Lower leg skin (tissue), 4 donors: ENCODE measurements at places on chromosomes 4 and X.
A peak's percentile ranks its signal among the peaks of the same experiment; 100 is the strongest.

GRCh38 chrX:13638826-13639225 is 14.1 kb upstream of the TCEANC start:
- no peak for DNase-seq

- DNase-seq, result no peak
These were observed 94.6 kb downstream of the AKAP4 start for GRCh38 chrX:50106051-50106675.

- no peak for DNase-seq
These were observed 468.3 kb upstream of the BOD1L1 start for GRCh38 chr4:14095831-14096230.

GRCh38 chr4:124640022-124640730 is 72.4 kb downstream of the ANKRD50 start:
- no peak for DNase-seq

GRCh38 chr4:2182994-2183393 is 58.9 kb downstream of the HAUS3 start:
- DNase-seq, result no peak

DNA sequence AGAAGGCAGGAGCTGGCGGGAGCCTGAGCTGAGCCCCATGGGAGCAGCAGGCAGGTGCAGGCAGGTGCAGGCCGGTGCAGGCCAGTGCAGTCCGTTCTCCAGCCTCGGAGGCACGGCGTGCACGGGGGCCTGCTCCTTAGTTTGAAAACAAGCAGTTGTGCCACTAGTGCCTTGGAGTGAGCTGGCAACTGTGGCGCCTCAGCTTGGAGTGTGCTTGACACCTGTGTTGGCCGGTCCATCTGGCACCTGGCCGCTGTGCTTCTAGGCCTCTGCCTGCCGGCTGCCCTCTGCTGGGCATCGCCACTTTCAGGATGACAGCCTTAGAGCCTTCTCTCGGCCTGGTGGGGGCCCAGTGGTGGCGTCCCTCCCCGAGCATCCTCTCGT is 47.9 kb downstream of the RGS12 start:
- DNase-seq, result peak; percentile 11

GRCh38 chrX:104098151-104098808 is 14.0 kb upstream of the ZCCHC18 start:
- peak; percentile 24 for DNase-seq

DNA sequence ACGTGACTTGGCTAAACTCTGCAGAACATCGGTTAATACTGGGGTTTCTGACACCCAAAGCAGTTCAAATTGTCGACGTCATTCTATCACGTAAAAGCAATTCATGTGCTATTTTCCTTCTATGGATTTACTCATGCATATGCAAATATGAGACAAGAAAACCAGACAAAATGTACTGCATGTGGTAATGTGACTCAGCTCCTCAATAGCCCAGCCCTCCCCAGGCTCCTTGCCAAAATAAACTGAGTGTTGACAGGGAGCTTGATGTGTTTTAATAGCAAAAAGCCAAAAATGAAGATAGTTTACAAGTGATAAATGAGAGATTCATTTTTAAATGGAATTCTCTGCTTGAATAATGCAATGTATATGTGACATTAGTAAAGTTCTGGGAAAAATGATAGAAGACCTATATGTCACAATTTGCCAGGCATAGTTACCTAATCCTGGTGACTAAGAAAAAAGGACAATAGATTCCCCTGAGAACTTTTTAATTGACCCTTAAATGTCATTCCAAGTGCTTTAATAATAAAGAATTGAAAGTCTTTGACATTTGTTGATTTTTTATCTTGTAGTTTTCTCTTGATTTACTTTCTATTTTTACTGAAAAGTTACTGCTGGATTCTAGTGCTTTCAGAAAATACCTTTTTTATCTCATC is 1700.6 kb upstream of the TENM3 start:
- DNase-seq, result no peak

GRCh38 chrX:18016941-18017340 is 155.8 kb upstream of the RAI2 start:
- no peak for DNase-seq

DNA sequence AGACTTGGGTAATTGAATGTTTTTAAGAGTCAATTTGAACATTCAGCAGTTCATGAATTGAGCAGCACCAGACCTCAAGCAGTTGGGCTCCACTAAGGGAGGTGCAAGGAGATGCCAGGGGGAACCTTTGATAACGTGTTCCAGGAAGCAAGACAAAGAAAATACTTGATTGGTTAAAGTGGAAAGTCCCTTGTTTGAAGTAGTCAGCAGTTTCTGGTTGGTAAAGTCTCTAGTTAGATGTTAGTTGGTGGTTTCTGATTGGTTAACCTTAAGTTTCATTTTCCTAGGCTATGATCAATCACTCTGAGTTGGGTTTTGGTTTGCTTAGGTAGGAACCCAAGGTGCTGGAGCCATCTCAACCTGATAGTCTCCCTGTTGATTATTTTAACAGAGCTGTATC is 4.0 kb downstream of the HERC6 start:
- DNase-seq, result no peak

- DNase-seq, result no peak
These were observed 23.0 kb upstream of the CCDC149 start for GRCh38 chr4:24935856-24936255.

- DNase-seq, result no peak
These were observed 7.6 kb upstream of the DUSP9 start for GRCh38 chrX:153639177-153640044.

DNA sequence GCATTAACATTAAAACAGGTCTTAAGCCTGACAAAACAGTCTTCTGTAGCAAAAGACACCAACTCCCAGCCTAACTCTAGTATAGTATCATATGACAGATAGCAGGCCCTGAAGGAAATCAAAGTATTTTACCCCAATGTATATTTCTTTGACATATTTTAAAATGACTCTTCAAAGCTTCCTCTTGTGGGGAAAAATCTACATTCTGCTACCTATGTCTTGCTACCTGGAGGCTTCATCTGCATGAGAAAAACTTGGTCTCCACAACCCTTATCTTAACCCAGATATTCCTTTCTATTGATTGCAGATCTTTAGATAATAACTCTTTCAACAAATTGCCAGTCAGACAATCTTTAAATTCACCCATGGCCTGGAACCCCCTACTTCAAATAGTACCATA is 1620.4 kb downstream of the PCDH7 start:
- DNase-seq, result no peak

DNA sequence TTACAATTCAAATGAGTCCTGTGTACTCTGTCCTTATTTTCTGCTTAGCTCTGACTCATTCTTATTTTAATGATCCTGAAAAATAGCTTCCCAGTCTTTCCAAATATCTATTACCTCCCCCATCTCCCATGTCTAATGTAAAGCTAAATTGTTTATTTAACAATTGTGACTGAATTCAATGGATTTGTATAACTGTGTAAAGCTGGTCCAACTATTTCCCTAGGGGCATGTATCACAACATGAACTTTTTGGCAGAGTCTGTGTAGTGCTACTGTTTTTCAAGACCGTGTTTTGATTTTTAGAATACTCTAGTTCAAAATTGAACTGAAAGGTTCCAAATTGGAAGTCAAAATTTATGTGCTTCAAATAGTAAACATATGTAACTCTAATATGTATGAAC is 67.8 kb downstream of the SPCS3 start:
- DNase-seq, result no peak

DNA sequence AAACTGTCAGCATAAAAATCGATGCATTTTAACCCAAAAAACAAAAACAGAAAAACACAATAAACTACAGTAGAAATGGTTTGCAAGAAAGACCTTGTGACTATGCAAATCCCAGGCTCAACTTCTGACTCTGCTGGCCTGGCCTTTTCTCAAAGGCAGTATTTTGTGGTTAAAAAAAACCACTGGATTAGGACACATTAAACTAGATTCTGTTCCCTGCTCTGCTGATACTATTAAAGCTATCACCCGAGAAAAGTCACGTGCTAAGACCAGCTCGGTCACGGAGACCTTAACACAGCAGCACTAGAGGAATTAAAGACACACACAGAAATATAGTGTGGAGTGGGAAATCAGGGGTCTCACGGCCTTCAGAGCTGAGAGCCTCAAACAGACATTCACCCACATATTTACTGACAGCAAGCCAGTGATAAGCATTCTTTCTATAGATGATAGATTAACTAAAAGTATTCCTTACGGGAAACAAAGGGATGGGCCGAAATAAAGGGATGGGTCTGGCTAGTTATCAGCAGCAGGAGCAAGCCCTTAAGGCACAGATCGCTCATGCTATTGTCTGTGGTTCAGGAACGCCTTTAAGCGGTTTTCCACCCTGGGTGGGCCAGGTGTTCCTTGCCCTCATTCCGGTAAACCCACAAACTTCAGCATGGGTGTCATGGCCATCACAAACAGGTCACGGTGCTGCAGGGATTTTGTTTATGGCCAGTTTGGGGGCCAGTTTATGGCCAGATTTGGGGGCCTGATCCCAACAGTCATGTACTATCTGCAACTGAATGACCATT is 16.1 kb downstream of the CBR4 start:
- DNase-seq, result no peak

GRCh38 chr4:172709376-172709775 is 459.2 kb upstream of the GALNT7 start:
- DNase-seq, result no peak

GRCh38 chrX:96841325-96841724 is 42.4 kb upstream of the RPA4 start:
- DNase-seq, result no peak

GRCh38 chrX:38991656-38992440 is 190.6 kb downstream of the MID1IP1 start:
- no peak for DNase-seq

DNA sequence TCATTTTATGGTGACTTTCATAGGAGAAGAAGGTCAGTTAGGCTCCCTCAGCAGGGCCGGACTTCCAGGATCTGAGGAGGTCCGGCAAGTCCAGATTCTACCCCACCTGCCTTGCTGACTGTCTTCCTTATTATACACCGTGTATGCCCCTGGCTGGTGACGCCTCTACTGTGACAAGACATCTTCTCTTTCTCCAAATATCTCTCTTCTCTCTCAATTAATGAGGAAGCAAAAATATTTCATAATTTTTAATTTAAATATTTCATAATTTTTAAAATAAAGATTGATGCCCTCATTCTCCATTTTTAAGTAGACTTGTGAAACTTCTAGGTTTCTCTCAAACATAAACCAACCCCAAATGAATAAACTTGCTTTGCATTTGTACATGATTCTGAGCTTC is 202.5 kb downstream of the NSUN7 start:
- DNase-seq, result no peak

DNA sequence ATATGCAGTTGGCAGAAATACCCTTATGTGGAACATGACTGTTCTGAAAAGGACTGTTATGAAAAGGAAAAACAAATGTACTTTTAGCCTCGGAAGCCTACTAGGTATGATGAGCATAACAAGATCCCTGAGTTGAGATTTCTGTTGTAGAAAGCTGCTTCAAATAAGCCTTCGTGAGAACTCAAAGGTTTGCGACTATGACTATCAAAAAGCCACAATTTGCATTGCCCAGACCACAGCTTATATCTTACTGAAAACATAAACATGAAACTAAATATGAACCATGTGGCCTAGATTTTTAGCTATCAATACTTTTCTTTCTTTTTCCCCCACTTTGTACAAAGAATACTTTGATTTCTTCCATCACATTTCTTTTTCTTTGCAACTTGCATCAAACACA is 398.2 kb upstream of the LCORL start:
- no peak for DNase-seq

GRCh38 chr4:5465956-5466355 is 242.4 kb downstream of the EVC2 start:
- no peak for DNase-seq

GRCh38 chr4:118322831-118323502 is 29.8 kb downstream of the PRSS12 start:
- no peak for DNase-seq

DNA sequence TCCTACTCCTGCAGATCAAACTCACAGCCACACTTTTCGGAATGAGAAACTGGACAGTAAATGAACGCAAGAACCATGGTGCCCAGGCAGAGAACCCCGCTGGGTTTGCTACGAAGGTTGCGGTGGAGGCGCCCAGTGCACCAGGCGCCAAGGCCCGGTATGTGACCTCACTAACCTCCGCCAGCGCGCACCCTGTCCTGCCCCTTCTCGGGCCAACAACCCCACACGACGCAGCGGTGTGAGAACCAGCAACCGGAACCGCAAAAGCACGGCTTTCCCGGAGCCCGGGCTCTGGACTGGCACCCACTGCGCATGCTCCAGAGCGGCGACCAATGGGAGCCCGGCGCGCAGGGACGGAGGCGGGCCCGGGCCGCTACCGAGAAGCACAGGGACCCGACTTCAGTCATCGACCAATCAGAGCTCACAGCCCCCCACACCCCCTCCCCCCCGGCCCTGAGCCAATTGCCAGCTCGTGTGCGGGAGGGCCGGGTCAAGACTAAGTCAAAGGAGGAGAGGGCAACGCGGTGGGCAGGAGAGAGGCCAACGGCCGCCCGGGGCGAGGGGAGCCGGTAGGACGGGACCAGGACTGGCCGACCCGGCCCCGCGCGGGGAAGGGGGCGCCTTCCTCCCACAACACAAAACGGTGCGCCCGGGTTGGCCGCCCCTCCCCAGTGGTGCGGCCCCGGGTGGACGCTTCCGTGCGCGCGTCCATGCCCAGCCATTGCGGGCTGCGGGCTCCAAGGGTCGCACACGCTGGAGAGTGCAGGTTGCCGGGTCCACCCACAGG is 7.3 kb upstream of the WAS start:
- peak; percentile 79 for DNase-seq
